ENCODE measurements at places on chromosomes 4 and X.

DNA sequence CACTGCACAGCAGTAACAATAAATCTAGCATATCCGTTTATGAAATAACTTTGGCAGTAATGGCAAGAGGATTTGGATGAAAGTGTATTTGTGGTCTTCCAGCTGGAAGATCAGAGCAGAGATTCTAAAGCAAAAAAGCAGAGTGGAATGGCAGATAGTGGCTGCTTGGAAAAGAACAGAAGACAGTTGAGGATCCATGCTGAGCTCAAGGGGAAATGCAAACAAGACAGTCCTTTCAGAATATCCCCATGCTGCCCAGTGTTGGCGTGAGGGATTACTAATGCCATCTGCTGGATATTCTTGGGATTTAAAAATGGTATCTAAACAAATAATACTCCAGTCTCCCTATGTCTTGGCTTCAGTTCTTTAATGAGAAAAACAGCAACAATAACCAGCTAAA, 629.1 kb upstream of the ATOH1 start:
- DNase-seq: no peak

GRCh38 chrX:136747003-136747986, 33.4 kb downstream of the ARHGEF6 start:
- DNase-seq: no peak

DNA sequence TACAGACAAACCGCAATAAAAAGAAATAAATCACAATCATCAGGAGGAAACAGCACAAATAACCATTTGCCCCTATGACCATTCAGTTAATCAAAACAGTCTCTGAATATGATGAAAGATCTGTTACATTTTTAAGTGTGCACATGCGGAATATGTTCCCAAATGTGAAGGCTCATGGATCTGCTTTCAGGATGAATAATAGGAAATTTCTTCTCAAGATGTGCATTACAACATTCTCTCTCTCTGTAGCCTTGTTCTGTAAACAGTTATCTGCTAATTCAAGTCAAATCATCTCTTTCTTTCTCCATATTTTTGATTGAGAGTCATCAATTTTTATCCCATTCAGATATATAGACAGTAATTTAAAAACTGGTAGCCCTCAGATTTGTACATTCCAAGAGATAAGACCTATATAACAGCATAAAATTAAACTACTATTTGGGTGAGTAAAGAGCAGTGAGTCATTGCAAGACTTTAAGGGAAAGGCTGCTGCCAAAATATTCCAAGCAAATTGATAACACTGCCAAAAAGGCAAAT, 433.9 kb upstream of the ATOH1 start:
- no peak for DNase-seq

DNA sequence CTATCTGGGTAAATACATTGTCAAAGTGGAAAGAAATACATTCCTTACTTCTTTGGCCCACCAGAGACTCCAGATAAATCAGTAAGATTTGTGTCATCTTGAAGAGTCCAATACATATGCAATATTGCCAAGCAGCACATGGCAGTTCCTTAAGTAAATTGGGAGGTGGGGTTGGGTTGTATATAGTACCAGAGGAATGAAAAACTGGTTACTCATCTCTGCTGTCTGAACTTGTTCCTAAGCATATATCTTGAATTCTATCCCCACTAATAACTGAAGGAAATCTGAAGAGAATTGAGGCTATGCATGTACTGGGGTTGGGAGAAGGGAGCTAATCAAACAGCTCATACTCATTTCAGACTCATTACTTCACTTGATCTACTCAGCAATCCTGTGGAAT, 14.8 kb downstream of the TCEAL8 start:
- no peak for DNase-seq

- DNase-seq: no peak
Observed at GRCh38 chrX:100649550-100650356, 5.8 kb downstream of the SRPX2 start.

DNA sequence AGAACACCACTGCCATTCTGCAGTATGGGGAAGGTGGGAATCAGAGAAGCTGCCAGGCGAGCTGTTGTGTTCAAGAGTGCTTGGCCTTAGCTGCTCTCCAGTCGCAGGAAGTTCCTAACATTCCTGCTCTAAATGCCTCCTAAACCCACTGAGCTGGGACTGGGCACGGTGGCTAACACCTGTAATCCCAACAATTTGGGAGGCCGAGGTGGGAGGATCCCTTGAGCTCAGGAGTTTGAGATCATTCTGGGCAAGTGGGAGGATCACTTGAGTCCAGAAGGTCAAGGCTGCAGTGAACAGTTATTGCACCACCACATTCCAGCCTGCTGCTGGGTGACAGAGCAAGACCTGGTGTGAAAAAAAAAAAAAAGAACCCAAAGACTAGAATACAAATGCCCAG, 690.3 kb upstream of the FAM241A start:
- no peak for DNase-seq

DNA sequence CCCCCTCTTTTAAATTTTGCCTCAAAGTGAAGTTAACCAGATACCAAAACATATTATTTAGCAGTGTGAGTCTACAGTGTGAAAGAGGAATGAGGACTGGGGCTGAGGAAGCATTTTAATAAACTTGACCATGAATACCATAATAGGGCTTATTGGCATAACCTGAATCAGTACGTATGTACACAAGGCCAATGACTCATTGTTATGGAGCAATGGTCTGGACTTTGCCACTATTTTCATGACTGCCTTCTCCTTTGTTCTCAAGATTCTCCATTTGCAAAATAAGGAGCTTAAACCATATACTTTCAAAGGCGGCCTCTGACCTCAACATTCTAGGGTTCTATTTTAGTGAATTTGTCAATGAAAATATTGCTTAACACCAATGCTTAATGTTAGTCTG, 102.8 kb upstream of the OR13H1 start:
- no peak for DNase-seq

DNA sequence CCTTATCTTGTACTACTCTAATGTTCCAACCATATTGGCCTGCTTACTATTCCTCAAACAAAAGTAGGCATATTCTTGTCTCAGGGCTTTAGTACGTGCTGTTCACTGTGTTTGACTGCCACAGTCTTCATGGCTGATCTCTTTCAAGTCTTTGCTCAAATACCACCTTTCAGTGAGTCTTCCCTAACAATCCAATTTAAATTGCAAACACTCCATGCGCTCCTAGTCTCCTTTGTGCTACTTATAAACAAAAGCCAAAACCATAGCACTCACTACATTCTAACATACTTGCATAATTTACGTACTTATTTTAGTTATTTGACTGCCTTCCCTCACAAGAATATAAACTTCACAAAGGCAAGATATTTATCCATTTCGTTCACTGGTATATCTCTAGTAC, 1.7 kb upstream of the ART3 start:
- no peak for DNase-seq

GRCh38 chr4:127364397-127364796, 268.4 kb upstream of the INTU start:
- DNase-seq: no peak

DNA sequence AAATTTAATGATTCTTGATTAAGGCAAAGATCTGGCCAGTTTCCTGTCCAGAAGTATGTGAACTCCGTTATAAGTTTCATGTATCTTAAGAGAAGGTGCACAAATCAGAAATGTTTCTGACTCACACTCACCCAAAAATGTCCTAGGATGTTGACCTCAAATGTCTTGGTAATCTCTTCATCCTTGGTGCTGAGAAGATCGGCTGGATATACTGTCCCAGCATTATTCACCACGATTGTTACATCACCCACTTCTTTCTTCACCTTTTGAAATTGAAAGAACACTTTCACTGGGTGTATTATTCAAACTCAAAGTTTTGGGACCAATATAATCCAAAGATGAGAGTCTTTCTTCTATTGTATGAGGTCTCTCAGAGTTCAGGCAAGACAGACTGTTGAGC, 5.7 kb downstream of the HSD17B13 start:
- DNase-seq: no peak

- DNase-seq: no peak
Observed at GRCh38 chr4:10204401-10205058, 87.9 kb upstream of the WDR1 start.

DNA sequence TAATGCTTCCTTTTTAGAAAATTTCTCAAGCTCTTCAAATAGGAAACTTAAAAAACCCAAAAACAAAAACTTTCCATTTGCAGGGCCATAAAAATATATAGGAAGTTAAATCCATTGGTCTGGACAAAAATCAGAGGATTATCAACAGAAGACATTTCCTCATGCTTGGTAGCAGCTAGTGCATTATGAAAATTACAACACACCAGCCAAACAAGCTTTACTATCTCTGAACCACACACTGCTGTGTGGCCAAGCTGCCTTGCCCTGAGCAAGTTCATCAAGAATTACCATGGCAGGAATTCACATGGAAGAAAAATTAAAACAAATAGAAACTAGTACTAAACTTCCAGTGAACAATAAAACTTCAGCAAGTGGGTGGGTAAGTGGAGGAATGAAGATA, 3.6 kb downstream of the USP46 start:
- DNase-seq: no peak

DNA sequence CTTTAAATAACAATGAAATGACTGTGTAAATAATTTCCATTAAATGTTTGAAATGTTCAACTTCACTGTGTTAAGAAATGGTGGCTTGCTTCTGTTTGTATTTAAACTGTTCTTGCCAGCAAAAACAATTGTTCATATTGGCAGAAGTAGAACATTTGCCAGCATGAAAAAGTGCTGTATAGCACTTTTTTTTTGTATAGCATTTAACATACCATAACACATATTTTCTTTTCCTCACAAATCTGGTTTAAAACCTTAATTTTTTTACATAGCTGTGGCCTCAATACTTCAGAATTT, 94.1 kb downstream of the COX18 start:
- no peak for DNase-seq

DNA sequence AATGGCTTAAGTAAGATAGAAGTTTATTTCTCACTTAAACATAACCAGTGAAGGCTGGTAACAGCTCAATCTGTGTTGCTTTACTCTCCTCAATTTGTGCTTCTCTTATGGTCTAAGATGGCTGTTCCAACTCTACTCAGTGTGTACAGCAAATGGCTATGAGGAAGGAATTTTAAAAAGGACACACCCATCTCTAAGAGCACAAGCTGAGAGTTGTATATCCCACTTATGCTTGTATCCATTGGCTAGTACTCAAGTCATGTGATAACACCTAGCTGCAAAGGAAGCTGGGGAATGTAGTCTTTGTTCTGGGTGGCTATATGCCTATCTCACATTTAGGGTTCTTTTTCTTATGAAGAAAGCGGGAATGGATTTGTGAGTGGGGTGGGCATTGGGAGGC, 63.3 kb downstream of the GPAT3 start:
- no peak for DNase-seq

DNA sequence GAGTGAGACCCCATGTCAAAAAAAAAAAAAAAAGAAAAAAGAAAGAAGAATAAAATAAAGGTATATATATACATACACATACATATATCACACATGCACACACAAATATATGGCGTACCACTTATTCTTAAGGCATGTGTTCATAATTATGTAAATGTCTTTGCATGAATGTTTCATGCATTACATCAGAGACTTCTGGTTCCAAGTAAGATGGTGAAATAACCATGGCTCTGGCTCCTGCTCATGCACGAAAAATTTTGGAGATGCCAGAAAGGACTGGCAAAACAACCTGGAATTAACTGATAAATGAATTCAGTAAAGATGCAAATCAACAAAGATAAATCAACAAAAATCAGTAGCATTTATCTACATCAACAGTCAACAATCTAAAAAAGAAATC, 19.7 kb upstream of the FHIP1A start:
- no peak for DNase-seq
